Chondrocyte (in vitro differentiated cells): ENCODE measurements at places on chromosomes 16 and 17. TPM values are rescaled to one million over a fixed set of nuclear protein-coding genes. Genes with fewer than 3 reads are reported as not detected.

DNA sequence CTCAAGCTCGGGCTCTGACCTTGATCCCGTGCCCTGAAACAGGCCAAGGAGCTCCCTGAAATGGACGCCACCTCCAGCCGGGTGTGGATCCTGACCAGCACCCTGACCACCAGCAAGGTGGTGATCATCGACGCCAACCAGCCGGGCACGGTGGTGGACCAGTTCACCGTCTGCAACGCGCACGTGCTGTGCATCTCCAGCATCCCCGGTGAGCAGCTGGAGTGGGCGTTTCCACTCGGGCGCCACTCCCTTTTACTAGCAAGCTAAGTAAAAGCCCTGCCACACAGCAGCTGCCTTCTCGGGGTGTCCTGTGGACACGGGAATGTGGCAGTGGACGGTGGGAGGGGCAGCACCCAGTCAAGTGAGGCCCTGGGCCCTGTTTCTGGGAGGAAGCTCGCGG is 6.4 kb downstream of the NME3 start:
- peaks cover 9% of the 10 kb centered on the region for H3K36me3 ChIP-seq
- no peak overlapping the region for H3K27ac ChIP-seq
- H3K4me1 ChIP-seq = peaks cover 3% of the 10 kb centered on the region
- no peak overlapping the region for H3K4me3 ChIP-seq
- H3K27me3 ChIP-seq = no peaks in the 10 kb centered on the region
- no peak for DNase-seq

GRCh38 chr17:67628580-67629013 is 89.1 kb upstream of the NOL11 start:
- H3K4me3 ChIP-seq = no peak overlapping the region
- H3K27ac ChIP-seq = no peak overlapping the region
- H3K27me3 ChIP-seq = no peaks in the 10 kb centered on the region
- H3K36me3 ChIP-seq = no peaks in the 10 kb centered on the region

DNA sequence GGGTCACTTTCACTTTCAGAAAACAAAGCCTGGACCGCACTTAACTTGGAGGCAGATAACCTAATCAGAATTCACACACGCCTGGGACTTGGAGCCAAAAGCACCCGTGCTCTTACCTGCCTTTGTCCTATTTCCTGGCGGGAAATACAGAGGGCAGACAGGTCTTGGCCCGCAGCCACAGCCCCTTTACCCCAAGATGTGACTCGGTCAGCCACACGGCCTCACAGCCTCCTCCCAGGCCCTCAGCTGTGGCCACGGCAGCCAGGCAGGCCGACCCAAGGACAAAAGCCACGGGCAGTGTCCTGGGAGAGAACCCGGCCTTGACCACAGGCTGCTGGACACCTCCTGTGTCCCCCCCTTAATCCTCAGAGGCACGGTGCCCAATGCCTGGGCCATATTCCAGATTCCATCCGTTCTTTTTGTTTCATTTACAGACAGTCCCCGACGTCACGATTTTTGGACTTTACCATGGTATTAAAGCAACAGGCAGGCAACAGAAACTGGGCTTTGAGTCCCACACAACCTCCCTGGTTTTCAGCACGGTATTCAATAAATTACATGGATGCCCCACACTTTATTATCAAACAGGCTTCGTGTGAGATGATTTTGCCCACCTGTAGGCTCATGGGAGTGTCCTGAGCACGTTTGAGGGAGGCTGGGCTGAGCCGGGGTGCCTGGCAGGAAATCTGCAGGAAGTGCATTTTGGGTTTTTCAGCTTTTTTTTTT is 30.1 kb upstream of the GAA start:
- H3K4me1 ChIP-seq = peaks cover 23% of the 10 kb centered on the region
- no peaks in the 10 kb centered on the region for H3K27me3 ChIP-seq
- H3K4me3 ChIP-seq = no peak overlapping the region

- H3K27ac ChIP-seq = peak overlapping the region; percentile 98
- DNase-seq = no peak
- peaks cover 90% of the 10 kb centered on the region for H3K4me1 ChIP-seq
- H3K27me3 ChIP-seq = no peaks in the 10 kb centered on the region
- H3K4me3 ChIP-seq = no peak overlapping the region
Observed at GRCh38 chr17:80790981-80791742, 200.5 kb upstream of the CHMP6 start.

DNA sequence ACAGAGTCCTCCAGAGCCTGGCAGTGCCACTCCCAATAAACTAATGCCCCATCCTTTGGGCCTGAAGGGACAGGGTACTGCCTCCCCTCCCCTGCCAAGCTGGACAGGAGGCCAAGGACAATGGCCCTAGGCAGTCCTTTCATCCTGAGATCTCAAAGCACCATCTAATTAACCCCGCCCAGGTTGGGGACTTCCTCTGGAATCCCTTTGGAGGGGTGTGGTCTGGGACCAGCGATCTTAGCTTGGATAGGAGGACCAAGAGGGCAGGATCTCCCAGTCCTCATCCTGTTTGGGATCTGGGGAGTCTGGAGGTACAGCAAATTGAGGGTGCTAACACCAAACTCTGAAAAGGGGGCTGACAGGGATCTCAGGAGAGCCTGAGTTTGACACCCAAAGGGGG is 18.2 kb upstream of the SP6 start:
- DNase-seq = no peak
- no peak overlapping the region for H3K4me3 ChIP-seq
- peaks cover 31% of the 10 kb centered on the region for H3K27me3 ChIP-seq

DNA sequence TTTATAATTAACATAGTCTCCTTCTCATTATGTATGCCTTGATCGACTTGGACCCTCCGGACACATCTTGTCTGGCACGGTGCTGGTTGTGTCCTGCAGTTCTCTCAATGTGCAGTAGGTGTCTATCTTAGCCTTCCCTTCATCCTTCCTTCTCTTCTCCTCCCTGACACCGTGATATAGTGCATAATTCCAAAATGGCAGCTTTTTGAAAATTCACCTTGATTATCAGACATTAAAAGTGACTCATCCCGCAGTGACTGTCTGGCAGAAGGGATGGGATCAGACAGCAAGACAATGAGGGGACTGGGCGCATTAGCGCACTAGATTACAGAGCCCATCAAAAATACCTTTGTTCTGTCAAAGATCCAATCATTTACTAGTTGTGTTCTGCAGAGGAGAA is 70.0 kb upstream of the PMFBP1 start:
- H3K27ac ChIP-seq = no peak overlapping the region
- no peak for DNase-seq
- H3K4me1 ChIP-seq = peaks cover 2% of the 10 kb centered on the region
- H3K4me3 ChIP-seq = no peak overlapping the region
- H3K27me3 ChIP-seq = no peaks in the 10 kb centered on the region

DNA sequence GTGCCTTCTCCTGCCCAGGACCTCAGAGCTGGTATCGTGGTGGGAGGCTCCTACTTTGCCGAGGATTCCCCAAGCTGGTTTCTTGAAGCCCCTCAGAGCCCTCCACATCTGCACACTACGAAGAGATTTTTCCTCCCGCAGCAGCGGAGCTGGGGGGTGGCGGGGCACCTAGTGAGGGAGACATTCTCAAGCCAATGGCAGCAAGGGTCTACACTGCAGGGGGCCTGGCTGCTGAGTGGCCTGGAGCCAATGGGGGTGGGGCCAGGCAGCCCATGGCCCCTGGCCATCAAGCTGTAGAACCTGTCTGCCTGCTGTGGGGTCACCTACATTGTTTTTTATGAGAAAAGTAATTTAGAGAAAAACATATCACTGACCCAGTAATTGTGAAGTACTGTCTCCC is 5.0 kb downstream of the SLC26A11 start:
- DNase-seq = no peak
- H3K4me1 ChIP-seq = peaks cover 8% of the 10 kb centered on the region
- no peak overlapping the region for H3K4me3 ChIP-seq
- peaks cover 6% of the 10 kb centered on the region for H3K36me3 ChIP-seq
- no peaks in the 10 kb centered on the region for H3K27me3 ChIP-seq

GRCh38 chr16:14449334-14449733 is 180.7 kb downstream of the PARN start:
- H3K4me3 ChIP-seq = no peak overlapping the region
- H3K27me3 ChIP-seq = no peaks in the 10 kb centered on the region
- H3K36me3 ChIP-seq = peaks cover 6% of the 10 kb centered on the region
- peaks cover 26% of the 10 kb centered on the region for H3K4me1 ChIP-seq
- DNase-seq = no peak

GRCh38 chr16:51164574-51164973 is 13.5 kb upstream of the SALL1 start:
- no peak overlapping the region for H3K27ac ChIP-seq
- H3K27me3 ChIP-seq = peaks cover 3% of the 10 kb centered on the region
- no peaks in the 10 kb centered on the region for H3K4me1 ChIP-seq
- DNase-seq = no peak
- no peaks in the 10 kb centered on the region for H3K36me3 ChIP-seq

DNA sequence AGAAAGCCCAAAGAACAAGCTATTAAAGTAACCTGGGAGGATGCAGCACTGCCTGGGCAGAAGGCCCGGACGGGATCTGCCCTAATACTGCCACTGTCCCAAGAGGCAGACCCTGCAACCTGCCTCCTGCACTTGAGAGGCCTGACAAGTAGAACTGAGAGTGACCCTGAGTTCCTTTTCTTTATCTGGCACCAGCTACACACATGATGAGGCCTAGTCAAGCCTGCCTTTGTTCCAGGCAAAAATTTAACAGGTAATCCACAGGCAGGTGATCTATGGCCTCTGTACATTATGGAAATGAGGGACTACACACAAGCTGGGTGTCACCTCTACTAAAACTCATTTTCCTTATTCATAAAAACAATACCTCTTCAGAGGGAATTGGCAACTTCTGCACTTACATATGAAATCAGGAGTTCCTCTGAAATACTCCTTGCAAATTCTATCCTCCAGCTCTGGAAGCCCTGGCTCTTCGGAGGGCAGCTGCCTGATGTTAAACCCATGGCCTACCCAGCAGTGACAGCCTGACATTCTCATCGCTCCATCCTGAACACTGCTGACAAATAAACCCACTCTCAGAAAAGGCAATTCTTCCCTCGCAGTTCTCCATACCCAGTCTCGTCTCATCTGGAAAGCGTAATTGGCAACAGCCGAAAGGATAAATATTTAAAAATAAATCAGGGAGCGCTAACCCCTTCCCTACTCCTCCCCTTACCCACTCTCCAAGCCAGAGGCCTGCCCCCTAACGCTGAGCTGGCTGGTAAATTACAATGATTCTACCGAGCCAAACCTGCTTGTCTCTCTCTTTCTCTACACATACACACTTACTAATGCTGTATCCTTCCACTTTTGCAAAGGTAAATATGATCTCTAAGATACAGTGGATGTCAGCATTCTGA is 2.5 kb upstream of the ZFHX3 start:
- H3K27ac ChIP-seq = no peak overlapping the region
- no peaks in the 10 kb centered on the region for H3K27me3 ChIP-seq
- H3K36me3 ChIP-seq = peaks cover 2% of the 10 kb centered on the region

The ARHGDIG gene
- total RNA-seq = 0.82 to 4.0 TPM (median 3.7 TPM) in 3 replicates

The KRTAP1-1 gene
- not detected in 3 replicates for total RNA-seq

The GPR142 gene
- not detected in 3 replicates for total RNA-seq

The ZFPM1 gene
- total RNA-seq = 4.4 to 7.6 TPM (median 7.0 TPM) in 3 replicates

The MRPL38 gene
- total RNA-seq = 47.4 to 53.3 TPM (median 49.8 TPM) in 3 replicates

The TBC1D3H gene
- total RNA-seq = not detected in 3 replicates

The SULT1A2 gene
- not detected in 3 replicates for total RNA-seq

The PRSS8 gene
- not detected in 3 replicates for total RNA-seq

The TLCD3B gene
- 0.28 to 0.77 TPM (median 0.44 TPM) in 3 replicates for total RNA-seq

The CMTM4 gene
- 30.1 to 32.5 TPM (median 31.5 TPM) in 3 replicates for total RNA-seq

The TUBD1 gene
- total RNA-seq = 6.0 to 10.5 TPM (median 6.0 TPM) in 3 replicates

The HP gene
- not detected in 3 replicates for total RNA-seq

The CDK3 gene
- total RNA-seq = 6.3 to 7.1 TPM (median 6.7 TPM) in 3 replicates

The GPR179 gene
- 0.56 TPM in 1 of 3 replicates, not detected in the others for total RNA-seq

The SRRM2 gene
- total RNA-seq = 363 to 615 TPM (median 378 TPM) in 3 replicates

The ESRP2 gene
- total RNA-seq = 0.42 to 0.44 TPM in 2 of 3 replicates, not detected in the other
